Activated CD4-positive, alpha-beta T cell treated with anti-CD3 and anti-CD28 coated beads, Interleukin-2, amount 50 U/mL, for 4 hours (primary cell): ENCODE measurements at places on chromosomes 1 and 21.

- DNase-seq = peak; percentile 42
Observed at GRCh38 chr1:226635456-226635941, 86.9 kb downstream of the STUM start.

GRCh38 chr1:204426474-204426873, 14.9 kb upstream of the PPP1R15B start:
- no peak for DNase-seq

- peak; percentile 19 for DNase-seq
Observed at GRCh38 chr1:32893198-32894018, 7.1 kb downstream of the HPCA start.

DNA sequence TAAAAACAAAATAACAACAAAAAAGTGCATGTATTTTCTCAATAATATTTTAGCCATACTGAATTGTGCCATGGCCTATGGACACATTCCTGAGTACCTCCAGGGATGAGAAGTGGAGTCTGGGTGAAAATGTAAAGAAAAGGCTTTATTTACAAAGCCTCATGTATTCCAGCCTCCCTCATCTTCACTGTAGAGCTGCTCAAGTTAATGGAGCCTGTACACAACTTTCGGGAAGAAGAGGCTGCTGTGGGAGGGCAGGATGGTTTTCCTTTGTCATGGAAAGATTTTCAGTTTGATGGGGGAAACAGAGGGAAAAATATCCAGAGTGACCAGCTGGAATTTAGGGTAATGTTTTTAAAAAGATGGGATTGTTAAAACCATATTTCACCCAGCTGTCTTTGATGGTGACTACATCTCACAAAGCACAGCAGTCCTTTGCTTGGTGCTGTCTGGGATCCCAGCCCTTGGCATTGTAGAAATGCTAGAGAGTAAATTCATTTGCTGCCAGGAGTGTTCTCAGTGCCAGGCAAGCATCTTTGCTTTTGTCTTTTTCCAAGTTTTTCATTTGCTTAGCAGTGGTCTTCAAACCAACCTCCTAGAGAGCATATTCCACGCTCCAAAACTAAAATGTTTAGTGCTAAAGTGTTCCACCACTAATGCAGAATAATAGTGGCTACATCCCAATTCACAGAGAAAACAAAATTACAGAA, 54.9 kb downstream of the DPT start:
- DNase-seq = no peak

DNA sequence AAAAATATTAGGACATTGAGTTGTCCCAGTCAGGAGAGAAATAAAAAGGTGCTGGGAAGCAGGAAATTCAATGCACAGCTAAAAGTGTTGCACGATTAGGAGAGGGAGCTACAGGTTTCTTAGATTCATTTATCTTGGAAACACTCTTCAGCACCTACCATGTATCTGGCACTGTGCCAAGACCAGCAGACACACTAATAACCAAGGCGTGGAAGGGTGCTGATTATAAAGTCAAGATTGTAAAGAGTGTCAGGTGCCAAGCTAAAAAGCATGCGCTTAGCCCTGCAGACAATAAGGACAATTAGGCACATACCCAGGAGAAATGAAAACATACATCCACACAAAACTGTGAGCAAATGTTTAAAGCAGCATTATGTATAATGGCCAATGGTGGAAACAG, 129.9 kb downstream of the DSCAM start:
- DNase-seq = no peak

DNA sequence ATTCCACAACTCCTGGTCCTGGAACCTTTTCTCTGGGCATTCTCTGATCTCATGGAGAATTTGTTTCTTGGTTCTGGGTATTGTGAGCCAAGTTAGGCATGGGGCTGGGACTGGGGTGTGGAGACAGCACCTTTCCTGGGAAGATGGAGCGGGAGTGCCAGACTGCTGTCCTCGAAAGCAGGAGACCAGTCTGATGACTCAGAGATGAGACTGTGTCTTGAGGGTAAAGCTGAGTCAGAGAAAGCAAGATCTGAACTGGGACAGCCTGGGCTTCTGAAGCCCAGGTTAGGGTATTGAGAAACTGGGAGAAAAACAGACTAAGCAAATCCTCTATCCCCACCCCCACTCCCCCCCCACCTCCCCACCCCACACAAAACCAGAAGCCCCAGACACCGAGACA, 2.2 kb upstream of the KANK4 start:
- no peak for DNase-seq

- DNase-seq = no peak
Observed at GRCh38 chr21:14414932-14415508, 32.1 kb upstream of the HSPA13 start.

DNA sequence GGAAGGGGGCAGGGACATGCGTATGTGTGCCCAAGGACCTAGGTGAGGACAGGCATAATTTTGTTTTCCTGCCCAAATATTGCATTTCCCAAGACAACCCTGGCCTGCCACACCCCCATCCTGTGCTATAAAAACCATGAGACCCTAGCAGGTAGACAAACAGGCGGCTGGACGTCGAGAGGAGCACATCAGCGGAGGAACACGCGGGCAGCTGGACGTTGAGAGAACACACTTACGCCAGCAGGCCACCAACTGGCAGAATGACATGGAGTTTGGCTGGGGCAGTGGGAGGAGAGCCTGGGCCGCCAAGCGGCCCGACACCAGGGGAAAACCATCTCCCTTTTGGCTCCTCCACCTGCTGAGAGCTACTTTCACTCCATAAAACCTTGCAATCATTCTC, 3.0 kb upstream of the FGGY start:
- DNase-seq = no peak

GRCh38 chr1:2279817-2280216, 51.7 kb downstream of the SKI start:
- no peak for DNase-seq

- DNase-seq = no peak
Observed at GRCh38 chr1:196193896-196194559, 414.2 kb downstream of the KCNT2 start.

- DNase-seq = no peak
Observed at GRCh38 chr1:87030740-87031690, 116.6 kb downstream of the HS2ST1 start.

- no peak for DNase-seq
Observed at GRCh38 chr1:48616710-48617109, 144.7 kb upstream of the SPATA6 start.

- no peak for DNase-seq
Observed at GRCh38 chr1:14996133-14997050, 157.2 kb upstream of the TMEM51 start.

DNA sequence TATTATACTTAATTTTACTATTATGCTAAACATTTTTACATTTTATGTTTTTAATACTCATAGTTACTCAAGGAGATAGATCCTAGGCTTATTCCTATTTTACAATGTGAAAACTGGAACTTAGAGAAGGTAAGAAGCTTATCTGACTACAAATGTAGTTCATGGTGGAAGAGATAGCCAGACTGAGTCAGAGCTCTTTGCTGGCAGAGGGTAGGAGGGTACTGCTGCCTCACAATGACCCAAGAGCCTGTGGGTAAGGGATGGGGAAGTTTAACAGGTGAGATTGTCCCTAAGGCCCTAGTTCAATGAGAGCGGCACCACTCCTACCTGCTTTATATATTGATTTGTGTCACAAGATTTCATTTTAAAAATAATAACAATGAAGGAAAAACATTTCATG, 34.1 kb upstream of the NEK7 start:
- no peak for DNase-seq

GRCh38 chr1:42860339-42861013, 14.1 kb downstream of the ZNF691 start:
- no peak for DNase-seq

GRCh38 chr1:115089420-115090185, at the start of gene TSPAN2:
Gene TSPAN2 (minus strand): TSS chr1:115089503. CDS start chr1:115089432, 71 bp downstream.
- peak; percentile 30 for DNase-seq

GRCh38 chr1:45840704-45841103, 37.3 kb downstream of the MAST2 start:
- DNase-seq = no peak

DNA sequence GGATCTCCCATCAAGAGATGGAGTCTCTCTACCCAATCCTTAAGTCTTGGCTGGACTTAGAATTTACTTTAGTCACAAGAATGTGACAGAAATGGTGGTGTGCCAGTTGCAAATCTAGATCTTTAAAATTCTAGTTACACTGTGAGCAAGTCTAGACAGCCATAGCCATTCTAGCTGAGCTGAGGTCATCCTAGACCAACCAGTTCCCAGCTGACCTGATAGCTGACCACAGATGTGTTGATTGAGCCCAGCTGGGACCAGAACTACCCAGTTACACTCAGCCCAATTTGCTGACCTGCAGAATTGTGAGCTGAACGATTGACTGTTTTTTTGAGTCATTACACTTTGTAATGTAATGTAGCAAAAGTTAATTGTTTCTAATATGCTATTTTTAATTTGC, 251.8 kb downstream of the ADGRL2 start:
- no peak for DNase-seq

DNA sequence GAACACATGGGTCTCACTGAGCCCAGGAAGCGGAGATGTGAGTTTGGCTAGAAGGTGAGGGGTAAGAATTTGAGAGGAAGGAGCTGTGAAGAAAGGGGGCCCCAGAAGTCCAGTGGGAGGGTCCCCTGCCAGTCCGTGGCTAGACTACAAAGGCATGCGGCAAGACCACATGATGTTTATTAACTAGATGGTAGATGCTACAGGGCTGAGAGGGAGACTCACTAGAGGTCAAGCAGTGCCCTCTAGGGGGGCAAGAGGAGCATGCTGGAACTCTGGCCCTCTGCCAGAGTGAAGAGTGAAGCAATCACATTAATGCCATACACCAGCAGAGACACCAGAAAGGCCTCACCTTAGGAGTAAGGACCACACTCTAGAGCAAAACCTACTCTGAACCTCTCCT, 12.2 kb downstream of the KIAA0319L start:
- peak; percentile 49 for DNase-seq

GRCh38 chr1:92310185-92310597, 11.3 kb downstream of the RPAP2 start:
- no peak for DNase-seq

GRCh38 chr21:38806942-38807284, 1.2 kb downstream of the ETS2 start:
- no peak for DNase-seq

GRCh38 chr1:48007047-48007446, 9.9 kb upstream of the TRABD2B start:
- no peak for DNase-seq

DNA sequence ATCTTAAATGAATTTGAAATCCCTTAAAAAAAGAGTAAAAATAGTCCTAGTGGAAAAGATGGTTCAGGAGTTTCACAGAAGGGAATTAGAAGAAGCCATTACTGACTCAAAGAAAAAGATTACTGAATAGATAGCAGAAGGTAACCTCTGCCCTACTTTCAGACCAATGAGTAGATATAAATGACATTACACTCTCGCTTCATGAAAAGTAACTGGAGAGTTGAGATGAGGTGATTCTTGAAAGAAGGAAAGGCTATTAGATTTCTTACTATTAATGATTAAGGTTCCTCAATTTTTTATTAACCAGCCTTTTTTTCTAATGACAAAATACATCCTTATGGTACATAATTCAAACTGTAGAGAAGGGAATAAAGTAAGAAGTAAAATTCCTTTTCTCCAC, 28.3 kb downstream of the CCN1 start:
- DNase-seq = no peak

- no peak for DNase-seq
Observed at GRCh38 chr1:119159111-119159510, 18.7 kb upstream of the WARS2 start.

- DNase-seq = peak; percentile 41
Observed at GRCh38 chr1:29124366-29125236, 898 bp upstream of the TMEM200B start.

- peak; percentile 26 for DNase-seq
Observed at GRCh38 chr1:27527223-27527889, 37.4 kb upstream of the WASF2 start.

- DNase-seq = no peak
Observed at GRCh38 chr1:114235960-114236359, 82.3 kb upstream of the SYT6 start.

DNA sequence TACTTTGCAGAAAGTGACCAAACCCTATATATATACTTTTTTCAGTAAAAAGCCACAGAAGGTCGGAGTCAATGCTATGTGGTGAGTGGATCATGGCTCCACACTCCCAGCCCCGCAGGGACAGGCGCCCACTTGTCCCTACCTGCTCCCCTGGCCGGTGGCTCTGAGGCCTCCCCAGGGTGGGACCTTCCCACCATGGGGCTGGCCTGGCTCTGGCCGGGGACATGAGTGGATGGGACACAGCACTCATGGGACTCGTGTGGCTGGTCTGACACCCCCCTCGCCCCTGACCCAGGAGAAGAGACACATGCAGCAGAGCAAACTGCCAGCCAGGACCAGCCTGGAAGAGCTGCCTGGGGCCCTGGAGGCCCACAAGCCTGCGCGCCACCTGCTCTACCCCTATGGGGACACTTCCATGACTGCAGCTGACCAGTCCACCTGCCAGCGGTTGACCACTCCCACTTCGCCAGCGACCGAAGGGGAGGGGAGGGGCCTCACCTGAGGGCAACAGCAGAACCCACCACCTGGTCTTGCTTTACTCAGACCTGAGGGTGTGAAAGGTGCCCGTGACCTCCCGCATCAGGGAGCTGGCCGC, 2.2 kb downstream of the SPATC1L start:
- DNase-seq = no peak
